ENCODE measurements at places on chromosomes 7 and 10. TPM values are rescaled to one million over a fixed set of nuclear protein-coding genes. Genes with fewer than 3 reads are reported as not detected.

Gene CLRN3
- not detected for total RNA-seq

Gene APBB1IP
- total RNA-seq = 6.4 TPM

Gene VENTX
- total RNA-seq = not detected

Gene GIMAP7
- total RNA-seq = not detected

Gene TMEM26
- total RNA-seq = 1.2 TPM

Gene FAM237B
- not detected for total RNA-seq

Gene GET4
- total RNA-seq = 24.6 TPM

Gene PRR15
- total RNA-seq = not detected

Gene SPDYE3
- total RNA-seq = not detected

Gene KCNMA1
- 47.7 TPM for total RNA-seq

Gene PPP1R3A
- not detected for total RNA-seq

Gene CXCL12
- 30.3 TPM for total RNA-seq

Gene INHBA
- 23.0 TPM for total RNA-seq

Gene SFTPD
- total RNA-seq = not detected

Gene SLC16A9
- not detected for total RNA-seq

Gene MUC12
- total RNA-seq = 5.6 TPM

Gene OR6B1
- not detected for total RNA-seq

Measured in RPMI7951 (cell line).